Ecto neural progenitor cell (in vitro differentiated cells): ENCODE measurements at places on chromosomes 11 and 22.
A peak's percentile ranks its signal among the peaks of the same experiment; 100 is the strongest.

DNA sequence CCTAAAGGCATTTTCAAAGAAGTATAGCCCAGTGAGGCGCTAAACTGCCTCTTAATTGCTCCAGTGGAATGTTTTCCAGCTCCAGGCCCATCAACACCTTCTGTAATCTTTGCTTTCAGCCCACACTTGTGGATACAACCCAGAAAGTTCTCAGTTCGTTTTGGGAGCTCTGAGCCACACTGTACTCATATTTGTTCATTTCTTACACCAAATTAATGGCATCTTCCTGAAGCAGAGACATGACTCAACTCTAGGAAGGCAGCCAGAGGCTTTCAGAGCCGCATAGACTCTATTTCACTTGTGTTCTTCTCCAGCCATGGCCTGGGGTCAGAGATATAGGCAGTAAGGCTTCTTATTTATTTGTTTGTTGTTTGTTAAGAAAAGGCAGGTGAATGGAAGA lies 175.5 kb upstream of the NCAM1 start:
- no peak for DNase-seq

DNA sequence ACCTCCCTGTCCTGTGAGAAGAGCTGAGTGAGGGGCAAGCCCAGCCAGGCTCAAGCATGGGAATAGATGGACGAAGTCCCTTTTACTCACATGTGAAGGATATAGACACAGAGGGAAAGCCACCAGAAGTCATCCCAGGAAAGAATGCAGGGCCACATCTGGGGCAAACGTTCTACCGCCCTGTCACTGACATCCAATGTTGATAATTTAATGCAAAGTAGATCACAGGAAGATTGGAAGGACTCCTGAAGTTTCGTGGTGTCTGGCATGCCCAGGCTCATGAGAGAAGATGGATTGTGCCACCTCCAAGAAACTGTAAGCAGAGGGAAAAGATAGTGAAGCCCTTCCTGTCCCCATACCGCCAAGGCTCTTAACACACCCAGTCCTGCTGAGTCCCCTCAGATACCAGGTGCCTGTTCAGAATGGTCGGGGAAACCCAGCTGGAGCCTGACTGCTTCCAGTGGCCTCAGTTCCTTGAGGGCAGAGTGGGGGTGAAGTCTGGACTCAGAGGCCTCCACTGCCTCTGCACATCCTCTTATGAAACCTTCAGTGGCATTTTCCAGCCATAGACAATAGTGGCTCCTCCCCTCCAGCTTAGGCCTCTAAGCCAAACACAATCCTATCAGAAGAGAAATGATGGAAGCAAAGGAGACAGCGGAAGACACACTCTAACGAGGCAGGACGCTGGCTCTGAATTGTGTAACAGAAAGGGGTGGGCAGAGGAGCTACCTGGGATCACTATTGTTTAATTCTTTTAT lies 7.5 kb upstream of the STK33 start:
- DNase-seq, result no peak

DNA sequence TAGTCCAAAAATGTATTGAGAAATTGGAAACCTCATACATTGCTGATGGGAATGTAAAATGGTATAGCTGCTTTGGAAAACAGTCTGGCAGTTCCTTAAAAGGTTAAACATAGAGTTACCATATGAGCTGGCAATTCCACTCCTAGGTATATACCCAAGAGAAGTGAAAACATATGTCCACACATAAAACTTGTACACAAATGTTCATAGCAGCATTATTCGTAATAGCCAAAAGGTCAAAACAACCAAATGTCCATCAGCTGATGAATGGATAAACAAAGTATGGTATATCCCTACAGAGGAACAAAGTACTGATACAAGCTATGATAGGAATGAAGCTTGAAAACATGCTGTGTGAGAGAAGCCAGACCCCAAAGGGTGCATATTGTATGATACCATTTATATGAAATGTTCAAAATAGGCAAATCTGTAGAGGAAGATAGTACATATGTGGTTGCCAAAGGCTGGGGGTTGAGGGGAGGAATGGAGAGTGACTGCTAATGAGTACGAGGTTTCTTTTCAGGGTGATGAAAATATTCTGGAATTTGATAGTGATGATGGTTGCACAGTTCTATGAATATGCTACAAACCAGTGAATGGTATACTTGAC lies 85.8 kb downstream of the ZBTB16 start:
- no peak for DNase-seq

- DNase-seq, result no peak
Measured at GRCh38 chr11:130088919-130089673, 19.4 kb downstream of the APLP2 start.

- no peak for DNase-seq
Measured at GRCh38 chr11:73306977-73307322, 1.1 kb upstream of the ARHGEF17 start.

GRCh38 chr11:77345621-77346020 lies 44.1 kb upstream of the GDPD4 start:
- DNase-seq, result no peak

GRCh38 chr11:76302996-76303395 lies 77.9 kb downstream of the THAP12 start:
- DNase-seq, result no peak

DNA sequence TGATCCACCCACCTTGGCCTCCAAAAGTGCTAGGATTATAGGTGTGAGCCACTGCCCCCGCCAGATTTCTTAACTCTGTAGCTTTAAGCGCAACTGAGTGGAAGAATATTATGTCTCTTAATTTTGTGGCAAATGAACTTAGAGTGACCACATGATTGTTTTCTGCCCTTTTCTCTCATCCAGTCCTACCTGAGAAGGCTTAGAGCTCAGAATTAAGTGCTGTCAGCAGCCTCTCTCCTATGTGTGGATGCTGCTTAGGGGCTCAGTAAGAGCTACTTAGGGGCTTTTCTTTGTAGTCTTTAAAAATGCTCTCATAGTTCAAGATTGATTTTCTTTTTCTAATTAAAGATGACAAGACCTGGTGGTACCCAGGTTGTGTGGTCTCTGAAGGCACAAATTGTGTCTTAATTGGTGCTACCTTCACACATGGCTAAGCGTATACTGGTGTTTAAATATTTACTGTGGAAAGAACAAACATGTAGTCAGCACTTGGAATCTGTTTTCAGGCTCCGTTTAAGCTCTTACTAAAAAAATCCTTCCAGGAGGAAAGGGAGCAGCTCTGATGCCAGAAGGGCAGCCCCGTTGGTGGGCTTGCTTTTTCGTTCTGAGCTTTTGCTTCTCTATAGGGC lies 59.3 kb downstream of the DEPDC5 start:
- DNase-seq, result no peak

GRCh38 chr11:17637901-17638300 lies 81.5 kb upstream of the MYOD1 start:
- no peak for DNase-seq

DNA sequence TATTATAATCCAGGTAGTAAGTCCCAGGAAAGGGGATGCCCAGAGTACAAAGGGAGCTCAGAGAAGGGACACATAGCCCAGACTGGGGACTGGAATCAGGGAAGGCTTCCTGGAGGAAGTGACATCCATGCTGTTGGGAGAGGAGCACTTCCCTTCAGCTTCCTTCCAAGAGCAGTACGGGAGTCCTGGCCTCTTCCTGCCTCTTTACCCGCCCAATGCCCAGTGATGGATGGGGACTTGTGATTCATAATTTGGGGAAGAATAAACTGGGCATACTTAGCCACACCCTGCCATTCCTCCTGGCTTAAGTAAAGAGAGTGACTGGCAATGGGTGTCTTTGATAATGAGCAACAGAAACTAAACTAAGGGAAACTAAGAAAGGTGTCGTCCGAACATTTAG lies 11.5 kb downstream of the C11orf91 start:
- DNase-seq, result no peak

DNA sequence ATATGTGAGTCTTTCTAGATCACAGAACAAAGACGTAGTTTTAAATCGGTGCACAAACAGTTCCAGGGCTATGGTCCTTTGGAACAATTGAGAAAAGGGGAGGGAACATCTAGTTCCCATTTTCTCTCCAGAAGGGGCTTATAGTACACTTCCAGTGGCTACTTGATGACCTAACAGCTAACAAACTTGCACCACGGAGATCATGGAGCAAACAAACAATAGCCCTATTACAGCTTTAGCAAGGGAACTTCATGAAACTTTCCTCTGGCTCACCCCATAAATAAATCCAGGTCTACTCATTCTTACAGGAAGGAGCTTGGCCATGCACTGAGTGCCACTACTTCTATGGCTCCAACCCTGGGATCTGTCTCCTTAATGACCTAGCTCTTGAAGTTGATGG lies 8.3 kb upstream of the FOLR2 start:
- DNase-seq, result peak; percentile 12

- DNase-seq, result no peak
Measured at GRCh38 chr11:71429701-71430100, 18.5 kb downstream of the DHCR7 start.

GRCh38 chr22:32246166-32246565 lies 9.0 kb downstream of the SLC5A4 start:
- no peak for DNase-seq

DNA sequence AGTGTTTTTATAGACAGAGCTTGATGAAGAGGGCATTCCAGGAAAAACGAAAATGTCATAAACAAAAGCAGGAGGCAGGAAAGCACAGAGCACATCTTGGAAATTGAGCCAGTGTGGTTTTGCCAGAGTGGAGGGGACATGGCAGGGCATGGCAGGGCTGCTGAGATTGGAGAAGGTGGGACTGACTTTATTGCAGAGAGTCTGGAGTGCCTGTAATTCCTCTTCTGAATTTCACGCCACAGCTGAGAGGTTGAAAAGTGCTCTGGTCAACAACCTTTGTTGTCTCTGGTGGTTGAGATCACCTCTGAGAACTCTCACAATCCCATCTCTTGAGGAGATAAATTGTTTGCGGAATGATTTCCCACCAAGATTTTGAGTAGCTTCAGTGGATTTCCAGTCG lies 16.4 kb downstream of the SLC5A1 start:
- no peak for DNase-seq
